ENCODE measurements at places on chromosomes 2 and 18.

DNA sequence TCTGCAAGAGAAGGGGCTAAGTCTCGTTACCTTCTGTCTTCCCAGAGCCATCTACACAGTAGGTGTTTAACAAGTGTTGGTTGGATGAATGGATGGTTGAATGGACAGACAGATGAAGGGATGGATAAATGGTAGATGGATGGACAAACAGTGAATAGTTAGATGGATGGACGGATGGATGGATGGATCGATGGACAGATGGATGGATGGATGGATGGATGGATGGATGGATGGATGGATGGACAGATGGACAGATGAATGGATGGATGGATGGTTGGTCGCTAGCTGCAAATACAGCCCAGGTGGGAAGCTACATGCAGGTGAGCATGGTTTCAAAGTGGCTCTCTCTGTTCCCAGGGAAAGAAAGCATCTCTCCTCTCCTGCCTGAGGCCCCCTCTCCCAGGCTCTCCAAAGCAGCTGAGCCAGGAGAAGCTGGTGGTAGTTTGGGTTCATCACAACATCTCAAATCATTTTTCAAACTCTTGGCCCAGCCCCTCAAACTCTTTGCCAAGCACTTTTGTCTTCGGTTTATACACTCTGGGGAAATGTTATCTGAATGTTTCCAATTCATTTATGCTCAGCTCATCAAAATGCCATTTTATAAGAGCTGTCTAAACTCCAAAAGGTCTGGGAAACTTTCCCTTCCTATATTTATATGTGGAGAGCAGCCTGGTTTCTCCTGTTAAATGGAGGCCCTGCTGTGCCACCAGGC is 192.7 kb downstream of the ANAPC1 start:
- DNase-seq: no peak

- no peak for DNase-seq
Observed at GRCh38 chr2:219291910-219292490, 12.8 kb downstream of the DNAJB2 start.

- DNase-seq: no peak
Observed at GRCh38 chr2:54545702-54546450, 89.7 kb downstream of the SPTBN1 start.

GRCh38 chr2:64789466-64790320 is 136.0 kb upstream of the SERTAD2 start:
- DNase-seq: no peak

GRCh38 chr18:45874491-45875184 is 49.2 kb downstream of the SIGLEC15 start:
- DNase-seq: no peak
